ENCODE measurements at places on chromosomes 5 and 9.

DNA sequence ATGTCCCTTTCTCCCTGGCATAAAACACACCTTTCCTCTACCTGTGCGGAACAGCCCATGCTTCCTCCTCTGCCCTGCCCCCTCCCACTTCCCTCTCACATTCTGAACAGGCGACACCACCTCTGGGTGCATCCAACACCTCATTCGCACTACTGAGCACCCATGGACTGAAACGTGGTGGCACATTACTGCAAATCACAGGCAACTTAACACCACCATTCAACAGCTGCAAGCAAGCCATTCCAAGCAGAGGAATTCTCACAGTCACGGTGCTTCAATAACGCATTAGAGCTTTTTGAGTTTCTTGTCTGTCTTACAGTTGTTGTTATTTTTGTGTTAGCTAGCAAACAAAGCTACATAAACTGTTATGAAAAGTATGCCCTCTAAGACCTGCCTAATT lies 298.2 kb upstream of the TAS2R1 start:
- no peak overlapping the region for H3K4me3 ChIP-seq
- H3K36me3 ChIP-seq, result no peaks in the 10 kb centered on the region
- no peak for DNase-seq
- no peaks in the 10 kb centered on the region for H3K4me1 ChIP-seq
- H3K27ac ChIP-seq, result no peak overlapping the region
- H3K27me3 ChIP-seq, result no peaks in the 10 kb centered on the region

DNA sequence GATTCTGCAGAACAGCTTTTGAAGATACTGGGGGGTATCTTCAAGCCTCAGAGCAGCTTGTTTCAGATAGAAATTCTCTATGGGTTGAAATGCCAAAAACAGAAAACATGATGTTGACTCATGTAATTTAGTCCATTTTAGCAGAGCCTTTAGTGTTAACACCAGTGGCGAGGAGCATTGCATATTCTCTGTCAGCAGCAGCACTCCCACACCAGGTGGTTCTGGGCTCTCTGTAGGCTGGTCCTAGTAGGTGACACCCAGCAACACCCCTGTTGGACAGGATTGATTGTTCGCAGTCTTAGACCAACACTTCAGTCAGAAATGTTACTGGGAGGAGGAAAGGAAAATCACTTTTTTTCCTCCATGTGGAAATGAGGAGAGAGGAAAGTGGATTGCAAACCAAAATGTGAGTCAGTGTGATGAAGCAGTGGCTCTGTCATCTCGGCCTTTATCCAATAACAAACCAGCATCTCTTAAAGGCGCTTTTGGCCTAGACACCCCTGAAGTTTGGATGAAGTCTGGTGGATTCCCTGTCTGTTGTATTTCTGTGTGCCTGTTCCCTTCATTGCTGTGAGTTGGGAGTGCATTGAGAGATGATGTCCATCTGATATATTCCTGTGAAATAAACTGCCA lies 16.8 kb downstream of the SLC46A2 start:
- DNase-seq, result no peak
- H3K27ac ChIP-seq, result no peak overlapping the region
- no peaks in the 10 kb centered on the region for H3K4me1 ChIP-seq
- H3K4me3 ChIP-seq, result no peak overlapping the region
- H3K27me3 ChIP-seq, result no peaks in the 10 kb centered on the region

GRCh38 chr5:84379749-84380148 lies 4.9 kb downstream of the EDIL3 start:
- no peak overlapping the region for H3K27ac ChIP-seq
- no peak for DNase-seq
- H3K27me3 ChIP-seq, result peaks cover 29% of the 10 kb centered on the region

DNA sequence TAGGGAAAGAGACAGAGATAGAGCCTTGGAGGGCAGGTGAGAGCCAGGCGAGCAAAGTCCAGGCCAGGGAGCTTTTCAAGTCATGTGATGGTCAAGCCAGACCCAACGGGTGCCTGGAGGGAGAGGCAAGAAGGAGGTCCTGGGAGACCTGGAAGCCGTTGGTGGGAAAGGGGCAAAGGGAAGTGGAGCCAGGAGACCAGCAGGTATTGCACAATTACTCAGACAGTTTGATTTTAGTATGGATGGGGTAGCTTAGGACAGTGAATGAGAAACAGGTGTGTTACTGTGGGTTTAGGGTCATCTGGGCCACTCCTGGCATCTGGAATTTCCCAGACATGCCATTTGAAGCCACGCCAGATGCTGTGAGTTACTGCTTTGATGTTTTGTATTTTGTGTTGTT lies 5.1 kb downstream of the SECISBP2 start:
- H3K27ac ChIP-seq, result peak overlapping the region; percentile 57
- H3K4me3 ChIP-seq, result no peak overlapping the region
- no peaks in the 10 kb centered on the region for H3K27me3 ChIP-seq

DNA sequence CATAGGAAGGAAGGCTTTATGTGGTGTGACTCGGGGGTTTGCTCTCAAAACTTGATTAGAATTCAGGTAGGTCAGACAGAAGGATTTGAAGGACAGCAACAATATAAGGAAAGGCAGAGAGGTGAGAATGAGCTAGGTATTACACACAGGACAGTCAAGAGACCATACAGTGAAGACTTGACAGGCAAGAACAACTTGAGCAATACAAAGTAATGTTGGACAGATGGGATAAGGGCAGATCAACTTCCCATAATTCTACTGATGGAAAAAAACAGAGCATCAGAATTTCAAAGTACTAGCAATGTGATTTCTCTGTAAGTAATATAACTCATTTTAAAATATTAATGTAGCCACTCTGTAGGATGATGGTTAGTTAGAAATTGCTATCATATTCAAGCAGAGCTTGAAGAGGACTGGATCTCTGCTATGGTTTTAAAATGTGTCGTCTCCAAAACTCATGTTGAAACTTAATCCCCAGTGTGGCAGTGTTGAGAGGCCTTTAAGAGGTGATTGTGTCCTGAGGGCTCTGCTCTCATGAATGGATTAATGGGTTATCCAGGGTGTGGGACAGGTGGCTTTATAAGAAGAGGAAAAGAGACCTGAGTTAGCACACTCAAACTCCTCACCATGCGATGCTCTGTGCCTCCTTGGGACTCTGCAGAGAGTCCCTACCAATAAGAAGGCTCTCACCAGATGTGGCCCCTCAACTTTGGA lies 22.4 kb upstream of the HOMER1 start:
- H3K4me3 ChIP-seq, result no peak overlapping the region
- H3K27ac ChIP-seq, result no peak overlapping the region
- peaks cover 4% of the 10 kb centered on the region for H3K27me3 ChIP-seq
- no peak for DNase-seq
- H3K36me3 ChIP-seq, result no peaks in the 10 kb centered on the region
- H3K4me1 ChIP-seq, result no peaks in the 10 kb centered on the region

DNA sequence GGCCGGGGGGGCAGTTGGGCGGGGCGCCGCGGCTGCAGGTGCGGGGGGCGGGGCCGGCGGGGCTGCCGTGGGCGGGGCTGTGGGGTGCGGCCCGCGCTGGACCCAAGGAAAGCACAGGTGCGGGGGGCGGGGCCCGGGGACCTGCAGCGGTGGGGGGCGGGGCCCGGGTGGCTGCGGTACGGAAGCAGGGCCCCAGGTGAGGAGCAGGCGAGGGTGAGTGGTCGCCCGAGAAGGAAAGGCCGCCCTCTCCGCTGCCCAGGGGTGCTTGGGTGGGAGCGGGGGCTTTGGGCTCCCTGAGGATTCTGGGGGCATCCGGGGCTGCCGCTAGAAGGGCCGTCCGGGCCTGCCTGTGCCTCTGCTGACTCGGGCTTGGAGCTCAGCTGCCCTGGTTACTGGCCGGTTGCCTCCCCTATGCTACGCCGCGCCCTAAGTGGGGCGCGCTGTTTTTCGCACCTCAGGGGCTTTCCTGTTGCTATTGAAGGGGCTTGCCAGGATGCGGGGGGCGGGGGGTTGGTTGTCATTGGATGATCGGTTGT lies 767 bp downstream of the RALGPS1 start:
- peak overlapping the region; percentile 65 for H3K4me3 ChIP-seq
- H3K36me3 ChIP-seq, result no peaks in the 10 kb centered on the region
- peak; percentile 37 for DNase-seq
- H3K4me1 ChIP-seq, result peaks cover 8% of the 10 kb centered on the region
- H3K27me3 ChIP-seq, result peaks cover 9% of the 10 kb centered on the region
- H3K27ac ChIP-seq, result no peak overlapping the region

DNA sequence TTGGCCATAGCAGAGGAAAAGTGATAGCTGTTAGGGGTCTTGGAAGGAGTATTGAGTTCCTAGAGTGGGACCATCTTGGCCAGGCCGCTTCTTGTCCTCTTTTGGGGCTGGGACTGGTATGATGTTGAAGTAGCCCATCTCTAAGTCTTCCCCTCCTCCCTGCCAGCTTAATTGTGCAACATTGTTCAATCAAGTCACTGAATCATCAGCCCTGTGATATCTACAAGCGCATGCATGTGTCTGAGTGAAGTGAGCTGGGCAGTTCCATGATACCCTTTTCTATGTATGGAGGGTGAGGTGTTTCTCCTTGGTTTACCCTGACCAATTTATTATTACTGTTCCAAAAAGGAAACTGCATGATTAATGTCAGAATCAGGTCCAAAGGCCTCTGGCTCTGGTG lies 112.2 kb downstream of the C9orf152 start:
- H3K27me3 ChIP-seq, result no peaks in the 10 kb centered on the region
- DNase-seq, result no peak
- no peak overlapping the region for H3K27ac ChIP-seq
- no peak overlapping the region for H3K4me3 ChIP-seq
- H3K36me3 ChIP-seq, result no peaks in the 10 kb centered on the region

DNA sequence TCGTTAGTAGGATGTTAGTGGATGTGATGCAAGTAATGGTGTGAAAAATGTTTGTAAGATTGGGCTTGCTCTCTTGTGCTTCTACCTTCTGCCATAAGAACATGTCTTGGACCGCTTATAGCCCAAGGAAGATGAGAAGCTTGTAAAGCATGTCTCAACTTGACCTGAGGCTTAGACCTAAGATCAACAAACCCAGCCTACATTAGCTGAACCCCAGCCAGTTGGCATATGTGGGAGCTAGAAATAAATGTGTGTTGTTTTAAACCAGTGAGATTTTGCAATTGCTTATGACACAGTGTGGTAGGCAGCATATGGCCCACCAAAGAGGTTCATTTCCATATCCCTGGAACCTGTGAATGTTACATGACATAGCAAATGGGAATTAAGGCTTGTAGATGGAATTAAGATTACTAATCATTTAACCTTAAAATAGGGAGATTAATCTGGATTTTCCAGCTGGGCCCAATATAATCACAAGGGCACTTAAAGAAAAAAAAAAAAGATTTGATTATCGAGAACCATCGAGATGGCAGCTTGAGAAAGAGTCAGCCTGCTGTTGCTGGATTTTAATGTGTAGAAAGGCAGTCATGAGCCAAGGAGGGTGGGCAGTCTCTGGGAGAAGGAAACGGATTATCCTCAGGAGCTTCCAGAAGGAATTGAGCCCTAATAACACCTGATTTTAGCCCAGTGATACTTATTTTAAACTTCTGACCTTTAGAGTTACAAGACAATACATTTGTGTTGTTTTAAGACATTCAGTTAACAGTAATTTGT lies 27.3 kb upstream of the EDIL3 start:
- no peak overlapping the region for H3K4me3 ChIP-seq
- no peak for DNase-seq
- H3K27me3 ChIP-seq, result no peaks in the 10 kb centered on the region
- no peaks in the 10 kb centered on the region for H3K4me1 ChIP-seq
- H3K27ac ChIP-seq, result no peak overlapping the region

GRCh38 chr9:4475301-4475700 lies 15.0 kb upstream of the SLC1A1 start:
- H3K27me3 ChIP-seq, result peaks cover 2% of the 10 kb centered on the region
- DNase-seq, result no peak
- H3K4me1 ChIP-seq, result no peaks in the 10 kb centered on the region
- no peak overlapping the region for H3K4me3 ChIP-seq

DNA sequence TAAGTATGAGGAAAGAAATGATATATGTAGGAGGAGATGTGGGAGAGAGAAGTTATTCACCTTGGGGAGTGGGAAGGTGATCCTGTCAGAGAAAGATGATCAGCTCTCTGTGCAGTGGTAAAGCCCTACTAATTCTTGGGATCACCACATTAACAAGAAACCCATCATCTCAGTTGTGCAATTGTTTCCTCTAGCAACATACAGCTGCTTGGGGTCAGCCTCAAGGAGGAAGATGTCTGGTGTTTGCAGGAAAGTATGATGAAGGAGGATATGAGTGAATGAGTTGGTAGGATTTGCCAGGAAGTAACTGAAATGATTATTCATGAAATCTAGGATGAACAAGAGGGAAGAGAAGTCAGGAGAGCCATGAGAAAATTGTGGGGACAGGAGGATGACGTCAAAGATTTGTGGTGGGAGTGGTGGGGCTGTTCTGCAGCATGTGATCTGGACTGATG lies 50.1 kb downstream of the TNFSF8 start:
- no peak overlapping the region for H3K4me3 ChIP-seq
- H3K36me3 ChIP-seq, result peaks cover 3% of the 10 kb centered on the region
- no peaks in the 10 kb centered on the region for H3K27me3 ChIP-seq
- H3K27ac ChIP-seq, result no peak overlapping the region
- no peak for DNase-seq

Data from activated naive CD8-positive, alpha-beta T cell treated with anti-CD3 and anti-CD28 coated beads, Interleukin-2, amount 50 U/mL, for 24 hours (primary cell).